SHP77 treated with DMSO at 0.1 percent for 48 hours (cell line): ENCODE measurements at places on chromosomes 12 and 14.

- DNase-seq = no peak
Observed at GRCh38 chr14:102320033-102320660, 601 bp downstream of the ZNF839 start.

DNA sequence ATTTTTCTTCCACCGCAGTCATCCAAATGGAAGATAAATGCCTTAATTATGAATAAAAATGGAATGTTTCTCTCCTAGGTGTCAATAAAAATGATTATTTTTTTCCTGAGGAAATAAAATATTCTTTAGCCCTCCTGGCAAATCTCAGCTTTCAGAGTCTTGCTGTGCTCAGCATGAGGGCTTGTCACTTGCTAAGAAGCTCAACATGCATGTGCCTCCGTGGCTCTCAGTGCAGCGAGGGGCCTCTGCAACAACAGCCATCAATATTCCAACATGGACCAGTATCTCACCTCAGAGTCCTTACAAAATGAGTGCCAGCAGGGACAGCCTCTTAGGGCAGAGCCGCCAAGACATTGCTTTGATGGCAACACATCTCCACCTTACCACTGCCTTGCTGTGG, 159.5 kb upstream of the TMPO start:
- no peak for DNase-seq

- DNase-seq = no peak
Observed at GRCh38 chr14:92637228-92637627, 111.2 kb downstream of the LGMN start.

DNA sequence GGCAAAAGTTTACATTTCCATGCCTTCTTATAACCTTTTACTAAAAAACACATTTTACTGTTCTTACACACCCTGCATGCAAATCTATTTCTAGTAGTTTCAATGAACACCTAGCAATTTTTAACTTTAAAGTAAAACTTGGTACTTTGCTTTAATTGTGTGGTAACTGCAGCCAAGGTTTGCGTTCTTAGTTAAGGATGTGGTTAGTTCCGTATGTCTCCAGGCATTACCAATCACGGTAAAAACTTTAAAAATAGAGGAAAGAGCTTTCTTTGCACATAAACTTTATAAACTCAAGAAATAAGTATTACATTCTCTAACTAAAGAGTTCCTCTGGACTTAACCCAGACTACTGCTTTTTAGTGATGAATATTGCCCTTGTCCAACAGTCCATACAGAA, 795.2 kb downstream of the SLC16A7 start:
- DNase-seq = no peak

- no peak for DNase-seq
Observed at GRCh38 chr12:129670256-129670920, 233.4 kb downstream of the TMEM132D start.

DNA sequence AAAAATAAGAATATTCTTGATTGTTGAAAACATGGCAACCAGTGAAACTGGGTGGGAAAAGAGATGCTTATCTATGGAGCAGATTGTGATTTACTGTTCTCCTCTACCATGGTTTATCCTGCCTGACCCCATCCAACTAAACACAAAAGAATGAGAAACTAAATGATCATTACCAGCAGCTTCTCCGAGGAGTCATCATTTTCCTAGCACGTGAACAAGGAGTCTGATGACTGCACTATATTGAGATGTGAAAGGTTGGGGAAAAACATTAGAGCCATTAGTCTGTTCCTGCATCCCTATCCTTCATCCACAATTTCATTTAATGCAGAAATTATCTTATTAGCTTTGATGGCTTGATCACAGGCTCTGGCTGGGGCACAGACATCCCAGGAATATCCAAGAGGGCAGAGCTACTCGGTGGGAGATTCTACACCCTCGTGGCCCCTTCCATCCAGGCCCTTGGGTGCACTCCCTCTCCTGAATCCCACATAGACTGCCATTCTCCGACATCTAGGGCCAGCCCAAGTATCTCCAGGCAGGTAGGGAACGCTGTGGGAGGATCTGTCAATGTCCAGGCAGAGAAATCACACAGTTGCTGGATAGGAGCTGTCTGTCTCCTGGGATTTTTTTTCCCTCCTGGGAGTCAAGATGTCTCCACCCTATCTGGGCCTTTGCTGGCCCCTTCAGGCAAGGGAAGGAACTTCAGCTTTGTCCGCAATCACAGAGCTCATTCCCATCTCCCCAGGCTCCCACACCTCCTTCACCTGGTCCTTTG, 43.3 kb upstream of the DHRS4 start:
- DNase-seq = peak; percentile 41

- no peak for DNase-seq
Observed at GRCh38 chr14:99759546-99759925, 33.7 kb upstream of the EML1 start.

GRCh38 chr12:117067016-117067415, 32.2 kb downstream of the TESC start:
- DNase-seq = no peak

DNA sequence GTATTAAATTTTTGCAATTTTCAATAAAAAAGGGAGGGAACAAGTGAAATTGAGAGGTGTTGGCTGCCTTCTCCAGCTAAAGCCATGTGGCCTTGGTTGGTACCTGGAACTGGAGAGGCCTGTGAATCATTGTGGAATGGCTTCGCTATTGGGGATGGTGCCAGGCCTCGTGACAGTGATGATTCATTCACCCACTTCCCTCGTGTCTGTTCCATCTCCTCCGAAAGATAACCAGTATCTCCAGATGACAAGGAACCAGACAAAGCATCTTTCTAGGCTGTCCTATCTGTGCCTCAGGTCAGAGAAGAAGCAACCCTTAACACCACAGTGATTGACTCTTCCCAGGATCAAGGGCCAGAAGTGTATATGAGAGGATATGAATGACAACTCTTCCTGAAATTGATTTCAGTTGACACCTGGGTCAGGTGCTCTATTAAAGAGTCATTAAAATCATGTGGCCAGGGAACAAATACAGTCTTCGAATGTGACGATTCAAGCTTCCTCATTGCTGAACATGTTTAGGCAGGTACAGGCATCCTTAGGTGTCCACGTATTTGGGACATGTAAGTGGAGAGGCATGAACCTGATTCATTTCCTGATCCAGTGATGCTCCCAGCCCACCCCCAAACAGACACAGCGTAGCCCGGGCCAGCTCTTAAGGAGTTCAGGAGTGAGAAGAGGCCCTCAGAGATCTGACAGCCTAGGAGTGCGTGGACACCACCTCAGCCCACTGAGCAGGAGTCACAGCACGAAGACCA, at the start of gene RNASE7:
TSS of gene RNASE7 (plus strand) at position 687 of the 758 bp plus-strand sequence. CDS start 631 bp downstream, outside the sequence.
- no peak for DNase-seq

DNA sequence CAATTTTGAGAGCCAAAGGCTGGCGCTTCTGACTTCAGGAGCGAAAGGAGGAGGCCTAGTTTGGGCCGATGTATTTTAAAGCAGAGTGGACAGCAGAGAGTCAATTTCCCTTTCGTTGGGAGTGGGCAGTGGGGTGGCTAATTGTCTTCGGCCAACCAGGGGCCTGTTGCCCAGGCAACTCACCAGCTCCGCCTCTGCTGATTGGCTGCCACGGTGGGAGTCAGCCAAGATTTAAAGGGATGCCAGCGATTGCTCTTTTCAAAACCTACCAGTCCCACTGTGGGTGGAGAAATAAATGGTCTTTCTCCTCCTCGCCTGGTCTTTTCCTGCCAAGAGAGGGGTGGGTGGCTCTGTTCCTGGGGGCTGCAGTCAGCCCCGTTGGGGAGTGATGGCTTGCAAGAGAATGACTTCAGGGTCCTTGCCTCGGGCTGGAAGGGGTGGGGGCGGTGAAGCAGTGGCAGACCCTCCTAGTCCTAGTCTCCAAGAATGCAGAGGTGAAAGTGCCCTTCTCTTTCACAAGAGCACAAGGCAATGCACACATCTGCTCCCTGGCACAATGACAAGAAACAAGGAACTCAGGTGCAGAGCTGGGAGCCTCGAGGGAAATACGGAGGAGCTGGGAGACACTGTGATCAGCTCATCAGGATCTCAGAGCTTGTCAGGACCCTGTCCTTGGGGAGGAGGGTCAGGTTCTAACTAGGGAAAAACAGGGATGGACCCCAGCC, 37.7 kb downstream of the RASAL1 start:
- no peak for DNase-seq

DNA sequence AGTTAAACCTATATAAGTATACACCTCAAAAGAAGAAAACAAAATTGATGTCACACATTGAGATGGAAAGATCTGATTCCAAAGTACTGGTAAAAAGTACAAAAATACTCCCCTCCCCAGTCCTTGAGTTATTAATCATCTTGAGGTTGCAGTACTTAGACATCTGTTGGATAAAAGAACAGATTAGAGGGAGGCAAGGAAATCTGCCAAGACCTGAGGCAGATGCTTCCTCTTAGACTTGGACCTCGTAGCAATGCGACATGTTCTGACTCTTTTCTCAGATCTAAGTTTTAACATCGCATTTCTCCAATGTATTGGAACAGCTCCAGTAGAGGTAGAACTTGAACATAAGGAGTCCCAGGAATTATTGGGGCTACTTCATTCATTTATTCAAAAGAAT, 187.9 kb upstream of the GRIN2B start:
- no peak for DNase-seq
